ENCODE measurements at places on chromosomes 1 and 21. TPM values are rescaled to one million over a fixed set of nuclear protein-coding genes. Genes with fewer than 3 reads are reported as not detected.

ADORA1 gene
- 5.8 TPM for total RNA-seq

CYP4B1 gene
- total RNA-seq = 2.9 TPM

GPR25 gene
- total RNA-seq = not detected

TDRD5 gene
- total RNA-seq = not detected

AMY1B gene
- total RNA-seq = 0.48 TPM

HAPLN2 gene
- total RNA-seq = not detected

GJB3 gene
- total RNA-seq = 6.3 TPM

SELENBP1 gene
- 39.5 TPM for total RNA-seq

DNAJC6 gene
- 4.1 TPM for total RNA-seq

TTC22 gene
- total RNA-seq = 1.7 TPM

SEMA4A gene
- 11.8 TPM for total RNA-seq

CTSS gene
- 64.5 TPM for total RNA-seq

CD52 gene
- total RNA-seq = not detected

SLAMF7 gene
- total RNA-seq = 4.1 TPM

ADCY10 gene
- total RNA-seq = 1.9 TPM

CAMTA1 gene
- total RNA-seq = 29.6 TPM

PRDM16 gene
- 6.3 TPM for total RNA-seq

CD1D gene
- total RNA-seq = 4.6 TPM

DIO1 gene
- not detected for total RNA-seq

NTNG1 gene
- 2.2 TPM for total RNA-seq

OR2T12 gene
- total RNA-seq = 6.7 TPM

MSH4 gene
- total RNA-seq = 0.24 TPM

SLAMF6 gene
- total RNA-seq = 0.96 TPM

EVA1B gene
- total RNA-seq = 67.7 TPM

PANK4 gene
- total RNA-seq = 14.7 TPM

PLPPR5 gene
- total RNA-seq = 3.4 TPM

B3GALT5 gene
- total RNA-seq = 1.2 TPM

NTMT2 gene
- total RNA-seq = not detected
